Naive thymus-derived CD8-positive, alpha-beta T cell (primary cell): ENCODE measurements at places on chromosomes 11 and 22. TPM values are rescaled to one million over a fixed set of nuclear protein-coding genes. Genes with fewer than 3 reads are reported as not detected.

Gene JHY
- total RNA-seq, result 6.7 TPM

Gene C11orf42
- total RNA-seq, result not detected

Gene C22orf15
- 5.4 TPM for total RNA-seq

Gene APOA1
- 0.81 TPM for total RNA-seq

Gene CHST1
- not detected for total RNA-seq
